NCI-H1417 treated with DMSO at 0.1 percent for 48 hours (cell line): ENCODE measurements at places on chromosomes 2 and 18.

DNA sequence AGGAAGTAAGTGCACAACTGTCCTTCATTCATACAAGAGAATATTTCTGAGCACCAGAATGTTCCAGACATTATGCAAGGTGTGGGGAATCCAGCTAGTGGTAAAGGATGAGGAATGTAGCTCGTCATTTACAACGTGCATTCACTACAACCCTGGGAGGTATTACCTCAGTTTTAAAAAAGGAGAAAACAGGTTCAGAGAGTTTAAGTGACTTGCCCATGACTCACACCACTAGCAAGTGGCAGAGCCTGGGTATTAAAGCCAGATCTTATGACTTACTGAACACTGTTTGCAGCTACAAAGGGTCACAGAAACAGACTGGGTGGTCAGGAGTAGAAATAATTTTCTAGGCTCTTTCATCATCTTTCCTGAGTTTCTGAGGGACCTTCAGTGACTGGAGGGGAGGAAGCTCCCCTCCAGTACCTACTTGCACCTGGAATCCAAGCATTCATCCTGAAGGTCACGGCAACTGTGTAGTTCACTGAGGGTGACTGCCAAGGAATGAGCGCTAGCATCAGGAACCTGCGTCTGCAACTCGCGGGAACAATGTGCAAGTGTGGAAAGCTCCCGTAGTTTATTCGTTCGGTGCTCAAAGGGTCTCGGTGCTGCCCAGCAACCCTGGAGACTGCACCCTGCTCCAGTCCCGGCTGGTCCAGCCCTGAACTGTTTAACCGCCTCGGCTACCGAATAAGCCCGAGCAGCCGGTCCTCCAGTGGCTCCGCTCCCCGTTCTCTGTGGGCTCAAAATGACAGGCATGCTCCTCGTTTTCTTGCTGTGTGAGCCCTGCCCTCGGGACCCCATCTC, 647 bp downstream of the CCDC121 start:
- DNase-seq = no peak

- no peak for DNase-seq
These were observed 345.9 kb upstream of the HS6ST1 start for GRCh38 chr2:128664499-128664971.

GRCh38 chr2:119247844-119248271, 24.2 kb downstream of the STEAP3 start:
- DNase-seq = no peak

GRCh38 chr2:200330351-200331060, 24.0 kb downstream of the SPATS2L start:
- DNase-seq = no peak

DNA sequence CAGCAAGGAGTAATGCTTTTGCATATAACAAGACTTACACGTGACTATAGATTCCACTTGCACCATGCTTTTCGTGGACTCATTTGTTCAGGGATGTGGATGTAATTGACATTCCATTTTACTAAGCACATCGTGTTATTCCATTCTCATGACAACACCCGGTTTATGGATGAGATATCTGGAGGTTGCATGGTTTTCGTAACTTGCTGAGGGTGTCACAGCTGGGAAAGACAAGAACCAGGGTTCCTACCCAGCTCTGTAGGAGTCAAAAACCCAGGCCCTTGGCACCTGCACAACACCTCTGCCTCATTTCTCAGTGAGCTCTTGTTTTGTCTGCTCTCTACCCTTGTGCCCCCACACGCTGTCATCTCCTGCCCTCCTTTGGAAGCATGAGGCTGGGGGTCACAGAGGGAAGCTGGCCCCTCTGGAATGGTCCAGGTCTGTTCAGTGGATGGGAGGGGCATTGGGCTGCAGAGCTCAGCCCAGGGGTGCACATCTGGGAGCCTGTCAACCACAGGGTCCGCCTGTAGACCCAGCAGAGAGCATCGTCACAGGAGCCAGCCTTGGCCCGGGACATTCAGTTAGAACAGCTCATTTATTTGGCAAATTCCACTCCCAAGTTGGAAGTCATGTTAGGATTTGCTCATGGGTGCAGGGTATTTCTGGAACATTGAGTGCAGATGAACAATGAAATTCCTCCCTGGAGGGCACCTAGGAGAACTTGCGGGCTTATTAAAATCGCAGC, 120.1 kb upstream of the TWIST2 start:
- DNase-seq = no peak

GRCh38 chr18:74976331-74976909, 232.5 kb downstream of the PTGR3 start:
- peak; percentile 56 for DNase-seq

GRCh38 chr2:218229239-218229638, 12.2 kb downstream of the ARPC2 start:
- DNase-seq = no peak

- DNase-seq = no peak
These were observed 38.4 kb upstream of the ZSWIM2 start for GRCh38 chr2:186887107-186888090.

- DNase-seq = no peak
These were observed 18.2 kb downstream of the FBLN7 start for GRCh38 chr2:112156152-112156986.

DNA sequence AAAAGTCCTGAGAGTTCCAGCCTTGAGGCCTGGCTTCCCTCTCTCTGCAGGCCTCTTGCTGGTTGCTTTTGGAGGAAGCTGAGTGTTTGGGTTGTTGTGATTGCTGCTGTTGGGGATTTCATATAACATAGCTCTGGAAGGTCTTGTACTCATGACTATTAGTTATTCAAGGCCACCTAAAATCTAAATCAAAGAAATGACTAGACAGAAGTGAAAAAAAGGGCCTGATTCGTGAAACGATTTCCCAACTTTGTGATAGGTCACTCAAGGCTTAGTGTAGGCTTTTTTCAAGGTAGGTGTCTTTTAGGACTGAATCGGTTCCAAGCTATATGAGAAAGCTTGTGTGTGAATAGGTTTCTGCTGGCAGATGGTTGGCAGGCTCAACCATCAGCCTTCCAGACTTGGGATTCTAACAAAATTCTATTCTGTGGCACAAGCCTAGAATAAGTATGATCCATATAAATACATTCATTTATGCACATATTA, 164.4 kb downstream of the FMNL2 start:
- no peak for DNase-seq

DNA sequence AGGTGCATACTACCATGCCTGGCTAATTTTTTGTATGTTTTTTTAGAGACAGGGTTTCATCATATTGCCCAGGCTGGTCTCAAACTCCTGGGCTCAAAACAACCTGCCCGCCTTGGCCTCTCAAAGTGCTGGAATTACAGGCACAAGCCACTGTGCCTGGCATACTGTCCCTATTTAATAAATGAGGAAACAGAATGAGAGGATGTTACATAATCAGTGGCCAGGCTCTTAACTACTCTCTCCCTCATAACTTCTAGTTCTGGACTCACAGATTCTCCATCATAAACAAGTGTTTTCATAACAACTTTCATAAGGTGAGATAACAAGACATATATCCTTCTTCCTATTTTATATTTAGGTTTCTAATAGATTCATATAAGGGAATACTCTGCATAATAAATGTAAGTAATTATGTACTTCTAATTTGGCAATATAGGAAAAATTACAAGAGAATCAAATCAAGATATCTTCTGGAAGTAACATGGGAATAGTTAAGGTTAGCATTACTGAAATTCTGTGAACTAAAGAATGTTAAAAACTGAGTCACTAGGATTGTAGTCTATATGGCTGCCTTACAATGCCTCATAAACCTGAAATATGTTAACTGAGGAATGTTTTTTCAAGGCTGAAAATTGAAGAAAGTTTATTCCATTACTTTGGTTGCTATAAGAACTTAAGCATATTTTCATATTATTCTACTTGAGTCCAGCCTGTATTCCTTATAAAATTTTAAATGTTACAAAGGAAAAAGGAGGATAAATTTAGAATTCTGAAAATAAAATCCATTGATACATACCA, 71.3 kb downstream of the SLC25A12 start:
- DNase-seq = no peak

DNA sequence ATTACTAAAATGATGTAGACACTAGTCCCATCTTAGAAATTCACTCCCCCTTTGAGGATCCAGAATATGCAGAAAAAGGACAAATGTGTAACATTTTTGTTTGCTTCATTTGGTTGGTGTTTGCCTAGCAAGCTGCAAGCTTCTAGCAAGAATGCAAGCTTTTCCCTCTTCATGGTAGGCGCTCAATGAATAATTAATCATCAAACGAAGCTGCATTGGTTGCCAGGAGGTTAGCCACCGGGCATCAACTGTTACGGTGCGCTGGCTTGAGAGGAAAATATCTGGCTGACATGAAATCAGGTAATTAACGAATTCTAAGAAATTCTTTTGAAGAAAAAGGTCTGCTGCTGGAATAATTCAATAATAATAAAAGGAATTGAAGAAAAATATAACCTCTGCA, 341.0 kb upstream of the KYNU start:
- DNase-seq = no peak
